Activated CD8-positive, alpha-beta memory T cell treated with anti-CD3 and anti-CD28 coated beads for 48 hours (primary cell): ENCODE measurements at places on chromosomes 12 and 14.

DNA sequence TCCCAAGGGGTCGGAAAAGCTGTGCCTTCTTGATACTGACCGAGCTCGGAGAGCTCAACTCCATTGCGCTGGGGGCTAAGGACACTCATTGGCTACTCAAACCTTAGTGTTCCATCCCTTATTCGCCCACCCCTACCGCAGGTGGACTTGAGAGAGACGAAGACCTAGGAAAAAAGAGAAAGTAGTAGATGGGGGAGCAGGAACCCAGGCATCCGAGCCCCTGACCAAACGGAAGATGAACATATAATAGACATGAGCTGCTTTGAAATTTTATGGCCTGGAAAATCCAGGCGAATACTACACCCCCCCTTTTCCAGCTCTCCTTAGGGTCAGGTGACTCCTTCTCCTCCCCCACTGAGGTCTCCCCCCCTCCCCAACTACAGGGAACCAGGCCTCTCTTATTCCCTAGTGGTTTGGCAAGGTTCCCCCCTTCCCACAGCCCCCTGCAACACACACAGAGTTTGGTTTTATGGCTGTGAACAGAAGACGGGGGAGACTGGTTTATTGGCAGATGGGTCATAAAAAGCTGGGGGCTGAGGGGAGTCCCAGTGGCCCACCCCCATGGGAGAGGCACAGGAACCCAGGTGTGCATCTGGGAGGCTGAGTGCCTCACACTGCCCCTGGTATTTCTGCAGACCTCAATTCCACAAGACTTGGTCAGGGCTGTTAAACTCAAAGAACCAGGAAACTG, 1.6 kb downstream of the GDF11 start:
- DNase-seq, result no peak

- no peak for DNase-seq
These were observed 28.4 kb downstream of the GSG1 start for GRCh38 chr12:13075118-13075480.

DNA sequence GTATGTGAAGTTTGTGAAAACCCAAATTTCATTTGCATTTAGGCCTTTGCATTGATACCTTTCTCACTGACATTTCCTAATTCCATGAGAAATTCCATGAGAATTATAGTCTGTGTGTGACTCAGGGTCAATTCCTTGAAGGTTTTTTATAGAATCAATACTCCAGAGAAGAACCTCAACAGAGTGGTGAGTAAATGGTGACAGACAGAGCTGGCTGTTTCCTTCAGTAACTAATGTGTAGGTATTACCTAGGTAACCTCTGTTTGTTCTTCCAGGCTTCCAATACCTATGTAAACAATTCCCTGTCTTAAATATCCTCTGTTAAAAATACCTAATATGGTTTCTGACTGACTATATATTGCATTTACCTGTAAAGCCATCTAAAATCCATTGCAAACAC, 117.0 kb downstream of the TTC8 start:
- DNase-seq, result no peak

GRCh38 chr14:75752086-75752485, 91.0 kb downstream of the TTLL5 start:
- no peak for DNase-seq

DNA sequence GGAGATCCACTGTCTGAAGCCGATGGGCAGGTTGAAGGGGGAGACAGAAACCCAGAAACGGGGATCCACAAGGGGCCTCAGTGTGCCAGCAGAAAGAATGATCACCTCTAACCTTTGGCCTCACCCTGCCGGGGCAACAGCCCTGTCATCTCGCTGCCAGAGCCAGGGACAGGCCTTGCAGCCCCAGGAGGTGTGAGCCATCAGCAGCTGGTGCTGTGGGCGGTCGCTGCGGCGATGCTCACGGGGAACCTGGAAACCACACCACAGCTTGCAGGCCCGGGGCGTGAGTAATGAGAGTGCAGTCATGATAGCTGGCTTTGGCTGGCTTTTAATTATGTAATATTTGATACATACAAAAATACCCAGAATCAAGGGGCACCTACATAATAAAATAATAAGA, 4.7 kb upstream of the TTC7B start:
- no peak for DNase-seq

DNA sequence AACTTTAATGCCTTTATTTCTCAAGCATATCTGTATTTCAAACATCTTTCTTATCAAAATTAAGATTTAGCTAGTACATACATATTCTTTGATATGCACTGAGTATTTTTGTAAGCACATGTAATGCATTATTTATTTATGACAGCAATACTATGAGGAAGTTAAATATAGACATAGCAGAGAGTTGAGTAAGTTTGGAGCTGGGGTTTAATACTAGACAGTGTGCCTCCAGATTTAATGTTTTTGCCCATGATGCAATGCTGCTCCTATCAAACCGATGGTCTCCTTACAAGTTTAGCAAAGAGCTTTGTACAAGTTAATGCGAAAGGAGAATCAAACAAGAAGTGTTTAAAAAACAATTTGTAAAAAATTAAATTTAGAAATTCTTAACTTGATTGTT, 826.6 kb upstream of the MGAT4C start:
- no peak for DNase-seq

- no peak for DNase-seq
These were observed 18.3 kb downstream of the SLC38A2 start for GRCh38 chr12:46354111-46354801.

GRCh38 chr12:80262346-80262745, 163.0 kb downstream of the OTOGL start:
- no peak for DNase-seq

DNA sequence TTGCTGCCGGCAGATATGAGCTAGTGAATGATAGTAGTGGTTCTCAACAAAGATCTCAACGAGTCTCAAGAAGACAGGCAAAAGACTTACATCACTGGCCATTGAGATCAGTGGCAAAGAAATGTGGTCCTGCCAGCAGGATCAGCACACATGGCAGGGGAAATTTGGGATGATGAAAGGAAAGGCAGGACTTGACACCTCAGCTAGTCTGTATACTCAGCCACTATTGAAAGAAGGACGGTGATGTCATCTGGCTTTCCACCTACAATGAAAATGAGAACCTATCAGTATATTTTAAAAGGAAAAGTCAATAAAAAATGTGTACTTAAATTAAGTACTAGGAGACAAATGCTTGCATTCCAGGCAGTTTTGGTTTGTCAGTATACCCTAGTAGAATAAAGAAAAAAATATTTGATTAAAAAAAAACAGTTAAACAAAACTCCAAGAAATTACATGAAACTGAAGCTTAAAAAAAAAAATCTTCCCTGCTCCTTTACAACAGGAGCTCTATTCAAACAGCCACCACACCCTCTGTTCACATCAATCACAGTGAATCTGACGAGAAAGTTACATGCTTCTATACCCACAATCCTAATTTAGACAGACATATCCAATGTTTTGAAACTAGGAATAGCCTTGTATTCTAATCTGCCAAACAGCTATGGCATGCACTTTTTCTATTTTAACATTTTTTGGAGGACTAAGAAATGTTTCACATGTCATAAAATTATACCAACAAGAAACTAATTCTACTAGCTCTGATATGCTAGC, 34.9 kb downstream of the RAD9B start:
- no peak for DNase-seq

DNA sequence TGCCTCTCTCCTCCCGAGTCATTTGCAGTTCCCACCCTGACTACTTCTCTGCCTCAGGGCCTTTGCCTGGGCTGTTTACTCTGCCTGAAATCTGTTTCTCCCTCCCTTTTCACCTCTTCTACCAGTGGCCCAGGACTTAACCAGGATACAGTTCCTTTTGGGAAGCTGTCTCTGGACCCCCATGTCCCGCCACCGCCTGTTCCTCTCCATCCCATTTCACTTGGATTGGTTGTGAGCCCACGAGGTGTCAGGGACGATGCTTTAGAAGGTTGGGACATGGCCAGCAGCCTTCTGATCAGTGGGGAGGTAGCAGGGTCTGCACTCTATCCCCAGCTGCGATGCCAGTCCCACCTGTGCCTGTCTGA, 51.8 kb downstream of the FAM222A start:
- no peak for DNase-seq

GRCh38 chr14:59464486-59465315, 479 bp downstream of the GPR135 start:
- DNase-seq, result no peak

DNA sequence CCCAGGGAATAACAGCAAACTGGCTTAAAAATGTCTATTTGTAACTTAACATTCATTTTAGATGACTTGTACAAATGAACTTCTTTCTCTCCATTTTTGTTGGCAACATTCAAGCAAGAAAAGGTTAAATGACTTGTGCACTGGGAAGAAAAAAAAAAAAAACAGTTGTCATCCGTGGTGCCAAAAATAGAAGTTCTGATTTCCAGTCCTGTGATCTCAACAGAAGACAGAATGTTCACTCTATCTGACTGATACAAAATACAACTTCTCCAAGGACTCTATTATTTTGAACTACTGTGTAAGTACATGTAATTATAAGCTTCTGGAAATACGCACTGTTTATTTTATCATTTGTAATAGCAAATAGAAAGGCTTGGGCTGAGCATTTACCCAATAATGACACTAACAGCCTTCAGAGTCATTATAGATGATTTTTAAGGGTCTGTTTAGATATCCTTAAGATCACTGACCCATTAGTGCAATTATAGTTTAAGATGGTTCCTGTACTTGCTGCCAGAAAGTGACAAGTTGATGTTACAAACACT, 59.9 kb downstream of the LIN7A start:
- DNase-seq, result no peak

- DNase-seq, result no peak
These were observed 207.5 kb downstream of the EXOC5 start for GRCh38 chr14:57061009-57061711.

DNA sequence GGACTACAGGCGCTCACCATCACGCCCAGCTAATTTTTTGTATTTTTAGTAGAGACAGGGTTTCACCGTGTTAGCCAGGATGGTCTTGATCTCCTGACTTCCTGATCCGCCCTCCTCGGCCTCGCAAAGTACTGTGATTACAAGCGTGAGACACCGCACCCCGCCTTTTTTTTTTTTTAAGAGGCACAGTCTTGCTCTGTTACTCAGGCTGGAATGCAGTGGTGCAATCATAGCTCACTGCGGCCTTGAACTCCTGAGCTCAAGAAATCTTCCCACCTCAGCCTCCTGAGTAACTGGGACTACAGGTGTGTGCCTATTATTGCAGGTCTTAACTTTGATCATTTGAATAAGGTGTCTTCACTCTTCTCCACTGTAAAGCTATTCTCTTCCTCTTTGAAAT, 5.3 kb upstream of the GLTP start:
- DNase-seq, result no peak

DNA sequence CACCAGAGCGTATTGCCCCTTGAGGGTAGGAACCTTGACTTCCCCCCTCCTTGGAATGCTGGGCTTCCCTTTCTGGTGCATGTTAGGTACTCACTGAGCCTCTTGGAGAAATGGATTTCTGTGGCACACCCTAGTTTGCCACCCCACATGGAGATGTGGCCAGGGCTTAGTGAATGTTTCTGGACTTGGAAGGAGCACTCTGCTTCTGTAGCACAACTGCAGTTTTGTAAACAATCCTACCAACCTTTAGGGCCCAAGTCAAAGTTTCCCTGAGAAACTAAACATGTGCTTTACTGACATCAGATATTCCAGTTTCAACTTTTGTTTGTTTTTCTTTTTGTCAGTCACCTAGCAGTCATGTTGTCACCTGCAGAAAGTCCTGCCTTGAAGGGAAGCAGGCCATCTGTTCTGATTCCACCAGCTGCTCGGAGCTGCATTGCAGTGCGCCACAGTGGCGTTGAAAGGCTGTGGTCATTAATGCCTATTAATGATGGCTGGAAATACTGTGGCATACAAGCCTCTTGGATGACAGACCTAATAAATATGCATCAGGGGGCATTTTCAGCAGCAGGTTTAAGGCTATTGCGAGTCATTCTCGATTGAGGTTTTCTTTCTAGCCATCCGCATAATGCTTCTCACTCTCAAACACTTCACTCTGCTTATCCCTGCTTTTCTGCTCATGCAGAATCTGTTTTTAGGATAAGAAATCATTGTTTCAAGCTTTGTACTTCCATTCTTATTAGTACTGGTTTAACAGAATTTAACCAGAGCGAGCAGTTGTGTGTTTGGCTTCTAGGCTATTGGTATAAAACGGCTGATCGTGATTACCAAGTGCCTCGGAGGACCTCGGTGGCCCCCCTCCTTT, 7.8 kb downstream of the PELI2 start:
- DNase-seq, result no peak

- no peak for DNase-seq
These were observed 26.7 kb downstream of the TBK1 start for GRCh38 chr12:64478661-64479060.

- no peak for DNase-seq
These were observed 506.2 kb upstream of the TBX3 start for GRCh38 chr12:115190010-115190770.

GRCh38 chr14:90560991-90561390, 164.2 kb downstream of the CALM1 start:
- no peak for DNase-seq

DNA sequence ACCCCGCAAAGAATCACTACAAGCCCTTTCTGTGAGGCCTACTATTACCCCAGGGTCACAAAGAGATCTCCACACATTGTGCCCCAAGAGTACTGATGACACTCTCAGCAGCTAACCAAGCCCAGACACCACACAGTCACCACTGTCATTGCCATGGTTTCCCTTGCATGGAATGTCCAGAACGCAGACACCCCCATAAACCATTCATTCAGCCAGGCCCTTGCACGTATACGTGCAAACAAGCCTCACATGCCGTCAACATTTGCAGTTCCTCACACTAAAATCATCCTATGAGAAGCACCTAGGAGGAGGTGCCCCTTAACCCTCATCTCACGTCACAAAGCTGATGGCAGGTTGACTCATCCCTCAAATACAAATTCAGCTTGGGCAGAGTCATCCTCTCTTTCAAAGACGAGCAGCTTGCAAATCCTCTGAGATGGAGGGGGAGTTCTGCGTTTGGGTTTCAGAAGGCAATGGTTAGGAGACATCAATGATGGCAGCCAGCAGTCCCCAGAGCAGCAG, 17.1 kb upstream of the KRT77 start:
- no peak for DNase-seq

DNA sequence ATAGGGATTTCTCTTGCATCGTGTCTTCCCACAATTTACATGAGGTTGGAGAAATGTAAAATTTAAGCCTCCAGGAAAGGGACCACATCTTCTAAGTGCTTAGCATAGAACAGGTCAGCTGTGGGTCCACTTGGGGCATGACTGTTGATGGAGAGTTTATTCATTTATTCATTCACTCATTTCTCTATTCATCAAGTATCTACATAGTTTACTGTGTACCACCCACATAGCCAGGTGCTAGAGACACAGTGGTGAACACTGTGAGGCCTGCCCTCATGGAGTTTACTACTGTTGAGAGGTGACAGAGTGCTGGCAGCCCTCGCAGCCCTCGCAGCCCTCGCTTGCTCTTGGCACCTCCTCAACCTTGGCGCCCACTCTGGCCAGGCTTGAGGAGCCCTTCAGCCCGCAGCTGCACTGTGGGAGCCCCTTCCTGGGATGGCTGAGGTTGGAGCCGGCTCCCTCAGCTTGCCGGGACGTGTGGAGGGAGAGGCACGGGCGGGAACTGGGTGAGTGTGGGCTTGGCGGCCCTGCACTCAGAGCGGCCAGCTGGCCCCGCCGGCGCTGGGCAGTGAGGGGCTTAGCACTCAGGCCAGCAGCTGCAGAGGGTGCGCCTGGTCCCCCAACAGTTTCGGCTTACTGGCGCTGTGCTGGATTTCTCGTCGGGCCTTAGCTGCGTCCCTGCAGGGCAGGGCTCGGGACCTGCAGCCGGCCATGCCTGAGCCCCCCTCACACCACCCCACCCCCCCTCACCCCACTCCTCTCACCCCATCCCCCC, 1.7 kb upstream of the JPH4 start:
- DNase-seq, result no peak
